ENCODE measurements at places on chromosomes 1 and 21. TPM values are rescaled to one million over a fixed set of nuclear protein-coding genes. Genes with fewer than 3 reads are reported as not detected.

DNA sequence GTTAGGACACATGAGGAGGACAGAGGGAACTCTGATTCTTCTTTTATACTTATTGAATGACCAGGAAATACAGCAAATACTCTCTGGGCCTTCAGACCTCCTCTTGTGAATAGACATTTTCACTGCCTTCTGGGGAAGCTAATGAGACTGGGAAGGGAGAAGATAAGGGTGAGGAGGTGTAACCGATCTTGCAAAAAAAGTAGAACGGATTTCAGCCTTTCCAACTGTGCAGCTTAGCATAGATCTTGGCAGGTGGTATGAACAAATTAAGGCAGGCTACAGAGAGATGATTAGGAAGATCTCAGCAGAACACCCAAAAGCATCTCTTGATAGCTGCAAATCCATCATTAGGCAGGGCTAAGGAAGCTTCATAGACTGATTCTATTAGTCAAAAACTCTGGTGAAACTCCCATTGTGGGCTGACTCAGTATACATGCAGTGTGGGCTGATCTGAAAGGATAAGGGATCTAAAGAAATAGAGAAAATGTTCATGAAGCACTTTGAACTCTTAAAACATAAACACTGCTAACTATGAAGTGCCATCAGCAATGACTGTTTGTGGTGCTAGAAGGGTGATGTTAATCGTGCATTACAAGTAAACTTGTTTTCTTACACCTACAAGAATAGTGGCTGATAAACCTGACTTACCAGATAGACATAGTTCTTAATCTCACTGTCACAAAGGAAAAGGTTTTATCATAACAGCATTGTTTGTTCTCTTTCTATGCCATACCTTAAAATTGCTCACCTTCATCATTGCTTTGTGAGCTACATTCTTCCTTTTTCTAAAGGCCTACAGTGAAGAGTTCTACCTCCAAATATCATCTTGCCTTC, 85.5 kb upstream of the PALMD start:
- DNase-seq: no peak

DNA sequence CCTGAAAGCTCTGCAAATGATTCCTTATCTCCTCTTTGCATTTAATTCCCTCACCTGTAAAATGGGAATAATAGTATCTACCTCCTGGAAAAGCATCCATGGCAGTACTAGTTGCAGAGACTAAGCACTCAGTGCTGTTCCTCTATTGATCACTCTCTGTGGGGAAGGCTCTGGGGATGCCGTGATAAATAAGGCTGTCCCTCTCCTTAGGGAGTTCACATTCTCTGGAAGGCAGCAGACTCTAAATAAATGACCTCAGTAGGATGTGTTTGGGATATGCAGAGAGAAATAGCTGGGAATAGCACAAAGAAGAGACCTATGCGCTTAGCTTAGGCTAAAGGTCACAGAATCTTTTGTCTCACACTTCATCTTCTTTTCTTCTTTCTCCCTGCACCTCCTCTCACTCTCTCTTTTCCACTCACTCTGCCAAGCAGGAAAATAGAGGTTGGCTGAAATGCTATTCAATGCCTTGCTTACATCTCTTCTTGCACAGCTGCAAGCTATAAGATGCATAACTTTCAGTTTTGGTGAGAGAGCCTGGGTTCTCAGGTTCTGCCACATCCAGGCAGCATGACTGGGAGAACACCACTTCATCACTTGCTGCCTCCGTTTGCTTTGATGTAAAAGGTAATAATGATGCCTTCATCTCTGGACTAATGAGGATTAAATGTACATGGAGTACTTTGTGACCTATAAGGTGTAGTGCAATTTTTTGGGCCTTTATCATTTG, 101.5 kb downstream of the LMX1A start:
- no peak for DNase-seq

DNA sequence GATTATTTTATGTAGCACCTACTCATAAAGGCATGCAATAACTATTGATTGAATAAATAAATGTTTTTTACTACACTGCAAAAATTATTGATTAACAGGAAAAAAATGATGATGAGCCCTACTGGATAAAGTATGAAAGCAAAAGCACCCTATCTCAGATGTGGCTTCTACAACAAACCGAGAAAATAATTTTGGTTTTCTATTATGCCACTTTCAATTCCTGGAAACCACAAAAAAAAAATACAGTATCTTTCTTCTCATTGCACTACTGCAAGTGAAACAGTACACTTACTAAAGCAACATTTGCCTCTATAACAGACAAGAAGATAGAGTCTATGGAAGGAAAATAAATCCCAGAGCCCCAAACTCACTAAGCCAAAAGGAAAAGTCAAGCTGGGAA, 1882.4 kb downstream of the NCAM2 start:
- DNase-seq: no peak

- no peak for DNase-seq
Measured at GRCh38 chr1:227192163-227192562, 126.1 kb downstream of the CDC42BPA start.

- DNase-seq: no peak
Measured at GRCh38 chr1:33906156-33906555, 42.3 kb downstream of the HMGB4 start.

DNA sequence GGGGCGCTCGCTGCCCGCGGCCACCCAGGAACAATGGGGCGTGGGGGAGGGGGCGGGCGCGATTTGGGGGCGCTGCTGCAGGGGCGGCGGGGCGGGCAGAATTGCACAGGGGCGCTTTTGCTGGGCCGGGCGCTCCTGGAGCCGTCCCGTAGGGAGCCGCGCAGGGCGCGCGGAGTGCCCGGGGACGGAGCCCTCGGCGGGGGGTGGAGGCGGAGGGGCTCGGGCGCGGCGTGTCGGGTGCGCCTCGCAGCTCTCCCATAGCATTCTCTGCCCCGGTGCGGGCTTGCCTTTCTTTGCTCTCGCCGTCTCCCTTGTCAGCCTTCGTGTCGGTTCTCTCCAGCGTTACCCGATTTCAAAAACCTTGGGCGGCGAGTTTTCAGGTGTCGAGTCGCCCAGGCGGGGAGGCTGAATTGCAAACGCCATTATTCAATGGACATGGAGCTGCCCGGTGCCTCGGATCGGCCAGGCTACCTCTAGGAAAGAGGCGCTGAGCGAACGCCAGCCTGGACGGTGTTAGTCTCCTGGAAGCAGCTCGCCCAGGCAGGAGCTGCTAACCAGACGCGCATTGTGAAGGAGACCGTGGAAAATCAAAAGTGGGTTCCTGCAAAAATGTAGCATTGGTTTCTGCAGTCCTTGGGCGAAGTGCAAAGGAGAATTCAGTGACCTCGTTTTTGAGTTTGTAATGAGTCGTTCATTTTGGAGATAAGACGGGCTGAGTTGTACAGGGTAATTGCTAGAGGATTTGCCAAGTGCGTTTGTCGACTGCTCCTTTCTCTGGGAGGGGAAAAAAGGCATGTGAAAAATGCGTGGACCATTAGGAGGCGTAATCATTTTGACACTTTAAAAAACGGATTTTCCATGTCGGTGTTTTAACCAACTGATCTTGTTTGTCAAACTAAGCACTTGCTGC, 626 bp downstream of the CXADR start:
- peak; percentile 79 for DNase-seq

- no peak for DNase-seq
Measured at GRCh38 chr1:111471012-111471411, 2.8 kb upstream of the C1orf162 start.

S100A7 gene
- not detected for polyA plus RNA-seq
